ENCODE measurements at places on chromosomes 1 and 21. TPM values are rescaled to one million over a fixed set of nuclear protein-coding genes. Genes with fewer than 3 reads are reported as not detected.

CYP4A11 gene
- not detected for total RNA-seq

ICOSLG gene
- 0.11 TPM for total RNA-seq

SH3BGR gene
- total RNA-seq: 1.00 TPM

ERICH3 gene
- total RNA-seq: not detected

HES3 gene
- not detected for total RNA-seq

EFNA3 gene
- total RNA-seq: 0.50 TPM

SPRR1A gene
- total RNA-seq: not detected

GJA9 gene
- 0.12 TPM for total RNA-seq

KRTAP19-3 gene
- total RNA-seq: not detected

EDN2 gene
- total RNA-seq: not detected

NTMT2 gene
- total RNA-seq: not detected

TBX19 gene
- 0.33 TPM for total RNA-seq

HFM1 gene
- 0.87 TPM for total RNA-seq

SMIM1 gene
- total RNA-seq: 0.55 TPM

AMY2B gene
- 7.1 TPM for total RNA-seq

NEXN gene
- total RNA-seq: 13.5 TPM

Measured in uterine smooth muscle cell (primary cell).